ENCODE measurements at places on chromosomes 11 and 22. TPM values are rescaled to one million over a fixed set of nuclear protein-coding genes. Genes with fewer than 3 reads are reported as not detected.
A peak's percentile ranks its signal among the peaks of the same experiment; 100 is the strongest.

GRCh38 chr22:40436505-40437431, 66.4 kb downstream of the SGSM3 start:
- DNase-seq: no peak

Gene PPP2R1B
- total RNA-seq: 16.0 TPM

DNA sequence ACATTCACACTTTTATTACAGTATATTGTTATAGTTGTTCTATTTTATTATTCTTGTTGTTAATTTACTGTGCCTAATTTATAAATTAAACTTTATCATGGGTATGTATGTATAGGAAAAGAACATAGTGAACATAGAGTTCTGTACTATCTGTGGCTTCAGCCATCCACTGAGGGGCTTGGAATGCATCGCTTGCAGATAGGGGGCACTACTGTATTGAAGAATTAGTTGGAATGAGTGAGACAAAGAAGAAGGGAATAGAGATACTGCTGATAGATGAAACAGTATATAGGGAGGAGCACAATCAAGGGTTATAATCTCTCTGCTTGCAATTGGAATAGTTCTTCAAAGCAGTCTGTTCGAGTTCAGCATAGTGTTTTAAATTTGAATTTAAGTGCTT, 432.2 kb downstream of the RAB38 start:
- no peak for DNase-seq

DNA sequence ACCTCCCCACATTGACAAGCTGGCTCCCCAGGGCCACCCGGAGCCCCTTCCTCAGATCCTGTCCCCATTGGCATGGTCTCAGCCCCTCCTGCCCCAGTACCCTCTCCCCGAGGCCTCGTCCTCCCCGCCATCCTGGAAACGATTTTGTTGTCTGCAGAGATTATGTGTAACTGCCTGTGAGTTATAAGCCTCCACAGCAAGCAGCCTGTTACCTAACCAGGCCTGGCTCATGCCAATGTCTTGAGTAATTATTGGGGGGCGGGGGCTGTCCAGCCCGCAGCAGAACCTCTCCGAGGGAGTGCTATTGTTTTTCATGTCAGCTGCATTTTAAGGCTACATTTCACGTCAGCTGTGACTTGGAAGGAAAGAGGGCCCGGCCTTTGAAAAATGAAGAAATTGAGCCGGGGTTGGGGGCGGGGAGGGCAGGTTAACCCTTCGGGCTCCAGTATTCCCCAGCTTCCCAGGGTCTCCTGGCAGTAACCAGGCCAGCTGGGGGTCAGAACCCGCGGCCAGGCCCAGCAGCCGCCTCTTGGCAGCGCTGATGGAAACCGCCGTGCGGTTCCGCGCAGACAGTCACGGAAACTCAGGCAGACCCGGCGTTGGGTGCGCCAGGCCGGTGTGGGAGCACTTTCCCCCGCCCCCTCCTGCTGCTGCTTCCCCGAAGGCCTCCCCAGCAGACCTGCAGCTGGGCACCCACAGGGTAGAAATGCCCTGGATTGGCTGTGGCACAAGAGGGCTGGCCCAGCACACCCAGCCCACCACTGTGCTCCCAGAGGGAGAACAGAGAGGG, 59.5 kb downstream of the CDKN1C start:
- DNase-seq: peak; percentile 96

DNA sequence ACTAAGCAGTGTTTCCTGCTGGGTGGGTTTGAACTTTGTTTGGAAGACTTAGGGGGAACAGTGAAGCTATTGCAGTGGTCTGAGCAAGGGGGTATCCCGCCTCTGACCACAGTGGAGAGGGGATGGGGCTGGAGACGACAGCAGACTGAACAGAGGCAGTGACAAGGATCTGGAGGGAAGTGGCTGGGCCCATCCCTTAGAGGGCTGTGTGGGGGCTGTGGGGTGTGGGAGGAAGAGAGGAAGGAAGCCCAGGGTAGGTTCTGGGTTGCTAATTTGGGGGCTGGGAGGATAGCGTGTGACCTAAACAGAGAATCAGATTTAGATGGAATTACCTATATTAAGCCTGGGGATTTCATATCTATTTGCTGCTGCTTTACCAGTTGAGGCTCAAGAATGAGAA, 70.7 kb downstream of the BMAL1 start:
- DNase-seq: no peak

DNA sequence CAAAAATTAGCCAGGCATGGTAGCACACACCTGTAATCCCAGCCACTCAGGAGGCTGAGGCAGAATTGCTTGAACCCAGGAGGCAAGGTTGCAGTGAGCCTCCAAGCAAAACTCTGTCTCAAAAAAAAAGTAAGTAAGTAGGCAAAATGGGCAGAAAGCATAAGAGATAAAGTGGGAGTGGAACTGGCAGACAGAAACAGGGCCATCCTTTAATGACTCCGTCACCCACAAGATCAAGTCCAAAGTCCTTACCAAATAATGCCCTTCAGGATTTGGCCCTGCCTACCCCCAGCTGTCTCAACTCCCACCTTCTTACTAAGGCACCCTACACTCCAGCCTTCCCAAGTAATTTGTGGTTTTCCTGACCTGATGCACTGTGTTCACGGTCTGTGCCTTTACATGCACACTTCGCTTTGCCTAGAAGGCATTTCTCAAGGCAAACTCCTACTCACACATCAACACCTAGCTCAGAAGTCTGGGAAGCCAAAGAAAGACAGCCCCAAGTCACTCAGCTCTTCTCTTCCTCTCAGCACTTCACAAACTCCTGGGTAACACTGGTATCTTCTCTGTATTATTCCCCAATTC, 6.1 kb downstream of the MAPK1 start:
- no peak for DNase-seq

Gene MSANTD2
- 15.3 TPM for total RNA-seq

DNA sequence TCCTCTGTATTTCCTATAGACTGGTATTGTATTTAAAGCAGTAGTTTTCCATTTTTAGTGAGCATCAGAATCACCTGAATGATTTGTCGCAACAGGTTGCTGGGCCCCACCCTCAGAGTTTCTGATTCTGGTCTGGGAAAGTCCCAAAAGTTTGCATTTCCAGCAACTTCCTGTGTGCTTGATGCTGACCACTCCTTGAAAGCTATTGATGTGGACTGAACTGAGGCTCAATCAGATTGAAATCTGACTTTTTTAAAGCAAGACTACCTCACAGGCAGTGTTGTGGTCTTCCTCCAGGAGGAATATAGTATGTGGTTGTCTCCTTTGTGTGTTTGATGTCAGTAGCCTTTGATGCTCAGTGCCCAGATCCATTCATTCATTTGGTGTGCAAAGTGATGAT, 17.2 kb upstream of the MPZL2 start:
- DNase-seq: no peak

DNA sequence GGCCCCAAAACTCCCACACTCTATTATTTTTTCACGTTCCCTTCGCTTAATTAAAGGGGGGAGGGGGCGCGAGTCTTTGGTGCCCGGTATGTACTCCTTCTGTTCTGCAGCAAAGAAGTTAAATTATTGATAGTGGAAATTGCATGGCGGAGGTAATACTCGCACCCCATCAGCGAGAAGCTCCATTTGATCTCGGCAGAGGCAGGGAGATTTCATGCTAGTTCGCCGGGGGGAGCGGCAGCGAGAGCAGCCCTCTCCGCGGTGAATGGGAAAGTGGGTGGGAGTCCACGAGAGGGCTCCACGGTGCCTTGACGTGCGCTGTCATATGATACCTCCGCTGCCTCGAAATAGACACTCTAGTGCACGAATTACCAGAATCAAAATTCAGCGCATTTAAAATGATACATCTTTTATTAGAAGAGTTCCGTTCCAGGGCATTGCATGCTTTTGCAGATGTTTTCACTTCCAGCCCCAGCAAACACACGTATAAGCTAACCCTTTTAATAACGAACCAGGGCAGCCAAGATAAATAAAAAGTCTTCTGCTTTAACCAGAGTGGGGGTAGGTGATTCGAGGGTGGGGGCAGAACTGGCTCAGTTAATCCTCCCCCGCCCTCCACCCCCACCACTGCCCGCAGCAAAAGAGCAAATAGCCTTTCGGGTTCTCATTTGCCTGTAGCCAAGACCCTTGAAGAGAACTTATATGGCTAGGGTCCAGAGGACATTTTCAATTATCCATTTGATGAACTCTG, 1.3 kb upstream of the BDNF start:
- DNase-seq: no peak

Gene DERL3
- total RNA-seq: not detected

Gene GAS2
- 1.6 TPM for total RNA-seq

- peak; percentile 77 for DNase-seq
These were observed 889 bp upstream of the DMC1 start for GRCh38 chr22:38570779-38571364.

Gene CACNA1I
- total RNA-seq: 0.16 TPM

DNA sequence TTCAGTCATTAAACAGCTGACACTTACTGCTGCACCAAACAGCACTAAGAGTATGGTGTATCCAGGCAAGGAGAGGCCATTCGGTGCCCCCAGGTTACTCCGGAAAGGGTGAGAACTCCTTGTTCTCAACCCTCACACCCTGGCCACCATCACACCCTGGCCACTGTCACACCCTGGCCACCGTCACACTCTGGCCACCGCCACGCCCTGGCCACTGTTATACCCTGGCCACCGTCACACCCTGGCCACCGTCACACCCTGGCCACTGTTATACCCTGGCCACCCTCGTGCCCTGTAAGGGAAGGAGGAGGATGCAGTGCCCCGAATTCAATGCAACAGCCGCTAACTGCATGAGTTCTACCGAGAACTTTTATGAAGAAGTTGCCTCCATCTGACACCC, 644.4 kb downstream of the TBC1D22A start:
- DNase-seq: no peak

DNA sequence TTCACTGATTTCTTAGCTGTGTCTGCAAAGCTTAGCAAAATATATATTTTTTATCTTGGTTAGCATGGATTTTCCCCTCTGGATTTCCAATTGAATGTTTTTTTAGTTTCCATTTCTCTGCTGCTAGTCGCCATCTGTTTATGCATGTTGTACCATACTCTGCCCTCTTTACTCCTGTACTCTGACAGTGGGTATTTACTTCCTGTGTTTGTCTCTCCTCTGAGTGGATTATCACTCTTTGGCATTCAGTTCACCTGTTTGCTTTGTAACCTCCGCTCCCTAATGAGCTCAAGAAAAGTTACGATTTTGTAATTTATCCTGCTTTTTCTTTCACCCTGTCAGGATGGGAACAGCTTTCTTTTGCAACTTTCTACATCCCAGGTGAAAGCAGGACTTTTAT, 59.1 kb downstream of the PDHX start:
- no peak for DNase-seq

Gene PELI3
- 21.2 TPM for total RNA-seq

- peak; percentile 87 for DNase-seq
These were observed at the start of gene NCAM1 for GRCh38 chr11:112961146-112961668. NCAM1 (plus strand) TSS chr11:112961420.

GRCh38 chr11:120819003-120819402, 204.9 kb upstream of the TBCEL start:
- no peak for DNase-seq

Gene AAMDC
- 66.7 TPM for total RNA-seq

Gene PDGFB
- total RNA-seq: 7.8 TPM

GRCh38 chr11:63887386-63887999, 29.5 kb downstream of the RCOR2 start:
- DNase-seq: no peak

DNA sequence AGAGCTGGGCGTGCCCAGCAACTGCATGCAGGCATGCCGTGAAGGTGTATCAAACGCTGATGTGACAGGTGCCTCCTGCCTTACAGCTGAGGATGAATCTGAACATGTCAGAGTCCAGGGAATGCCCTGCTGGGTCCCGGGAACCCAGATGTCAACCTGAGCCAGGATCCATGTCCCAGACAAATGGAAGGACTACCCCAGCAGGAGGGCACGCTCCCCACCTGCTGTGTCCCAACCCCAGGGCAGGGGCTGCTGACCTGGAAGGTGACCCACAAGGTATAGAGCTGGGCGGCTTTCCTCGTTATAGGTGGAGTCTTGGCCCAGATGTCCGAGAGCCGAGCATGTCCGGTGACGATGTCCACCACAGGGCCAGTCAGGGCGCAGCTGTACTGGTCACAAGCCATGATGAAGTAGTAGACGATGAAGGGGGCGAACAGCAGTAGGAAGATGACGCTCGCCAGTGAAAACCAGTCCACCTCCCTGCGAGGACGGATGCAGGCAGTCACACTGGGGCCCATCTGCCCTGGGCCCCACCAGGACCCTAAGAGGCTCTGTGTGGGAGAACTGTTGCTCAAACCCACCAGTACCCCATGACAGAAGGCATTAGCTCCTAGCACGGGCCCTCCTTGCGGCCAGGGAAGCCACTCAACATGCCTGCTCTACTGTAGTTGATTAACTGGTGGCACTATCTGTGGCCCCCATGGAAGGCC, 4.3 kb downstream of the DHCR7 start:
- DNase-seq: peak; percentile 53

- DNase-seq: no peak
These were observed 974.2 kb downstream of the JRKL start for GRCh38 chr11:97364047-97364446.

DNA sequence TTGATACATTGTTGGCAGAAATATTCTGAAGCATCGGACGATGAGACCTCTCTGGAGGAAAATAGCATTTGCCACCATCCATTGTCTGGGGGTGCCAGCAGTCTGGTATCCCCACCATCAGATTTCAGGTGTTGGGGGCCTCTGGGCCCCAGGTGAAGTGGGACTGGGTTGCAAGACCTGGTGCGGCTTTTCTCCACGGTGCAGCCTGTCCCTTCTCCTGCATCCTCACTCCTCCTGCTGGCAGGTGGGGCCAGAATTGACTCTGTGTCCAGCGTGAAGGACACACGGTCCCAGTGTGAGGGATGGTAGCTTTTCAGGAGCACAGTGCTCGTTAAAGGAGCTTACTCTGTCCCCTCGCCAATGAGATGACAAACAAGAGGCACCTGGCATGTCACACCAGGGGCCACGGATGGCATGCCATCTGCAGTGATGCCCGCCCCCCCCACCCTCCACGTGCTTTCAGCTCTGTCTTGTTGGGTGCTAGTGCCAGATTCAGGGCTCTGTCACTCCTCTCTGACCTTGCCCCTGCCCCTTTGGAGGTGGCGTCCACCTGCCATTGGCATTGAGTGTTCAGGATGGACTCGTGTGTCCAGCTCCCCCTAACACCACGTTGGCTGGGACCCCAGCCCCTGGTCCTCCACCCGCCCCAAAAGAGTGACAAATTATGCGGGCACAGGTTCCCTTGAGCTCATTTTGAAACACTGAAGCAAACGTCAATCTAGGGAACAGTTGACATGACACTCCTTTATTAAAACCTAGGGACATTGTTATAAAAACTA, 62.4 kb downstream of the PARVG start:
- DNase-seq: no peak

Gene ASPHD2
- total RNA-seq: 0.83 TPM

DNA sequence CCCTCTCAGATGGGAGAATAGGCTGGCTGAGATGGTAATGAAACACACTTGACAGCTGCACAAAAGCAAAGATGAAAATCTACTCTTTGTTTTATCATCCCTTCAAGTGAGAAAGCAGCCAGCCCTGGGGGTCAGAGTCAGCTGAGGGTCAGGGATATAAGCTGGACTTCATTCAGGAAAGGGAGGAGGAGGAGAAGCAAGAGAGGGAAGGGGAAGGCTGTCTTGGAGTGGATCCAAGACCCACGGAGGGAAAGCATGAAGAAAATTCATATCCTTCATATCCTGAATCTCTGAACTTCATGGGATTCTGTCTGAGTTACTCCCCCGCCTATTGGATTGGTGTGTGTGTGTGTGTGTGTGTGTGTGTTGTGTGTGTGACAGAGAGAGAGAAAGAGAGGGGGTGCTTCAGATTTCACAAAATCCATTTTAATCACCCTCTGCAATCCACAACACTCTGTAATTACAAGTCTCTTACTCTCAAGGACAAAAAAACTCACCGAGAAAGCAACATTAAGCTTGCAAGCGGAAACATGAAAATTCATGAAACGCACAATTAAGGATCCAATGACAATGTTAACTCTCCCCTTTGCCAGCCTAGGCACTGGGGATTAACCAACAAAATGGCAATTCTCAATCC, 327.7 kb downstream of the TENM4 start:
- DNase-seq: no peak

Gene ZNHIT2
- total RNA-seq: 16.3 TPM
